ENCODE measurements at places on chromosomes 6 and 20.
A peak's percentile ranks its signal among the peaks of the same experiment; 100 is the strongest.

DNA sequence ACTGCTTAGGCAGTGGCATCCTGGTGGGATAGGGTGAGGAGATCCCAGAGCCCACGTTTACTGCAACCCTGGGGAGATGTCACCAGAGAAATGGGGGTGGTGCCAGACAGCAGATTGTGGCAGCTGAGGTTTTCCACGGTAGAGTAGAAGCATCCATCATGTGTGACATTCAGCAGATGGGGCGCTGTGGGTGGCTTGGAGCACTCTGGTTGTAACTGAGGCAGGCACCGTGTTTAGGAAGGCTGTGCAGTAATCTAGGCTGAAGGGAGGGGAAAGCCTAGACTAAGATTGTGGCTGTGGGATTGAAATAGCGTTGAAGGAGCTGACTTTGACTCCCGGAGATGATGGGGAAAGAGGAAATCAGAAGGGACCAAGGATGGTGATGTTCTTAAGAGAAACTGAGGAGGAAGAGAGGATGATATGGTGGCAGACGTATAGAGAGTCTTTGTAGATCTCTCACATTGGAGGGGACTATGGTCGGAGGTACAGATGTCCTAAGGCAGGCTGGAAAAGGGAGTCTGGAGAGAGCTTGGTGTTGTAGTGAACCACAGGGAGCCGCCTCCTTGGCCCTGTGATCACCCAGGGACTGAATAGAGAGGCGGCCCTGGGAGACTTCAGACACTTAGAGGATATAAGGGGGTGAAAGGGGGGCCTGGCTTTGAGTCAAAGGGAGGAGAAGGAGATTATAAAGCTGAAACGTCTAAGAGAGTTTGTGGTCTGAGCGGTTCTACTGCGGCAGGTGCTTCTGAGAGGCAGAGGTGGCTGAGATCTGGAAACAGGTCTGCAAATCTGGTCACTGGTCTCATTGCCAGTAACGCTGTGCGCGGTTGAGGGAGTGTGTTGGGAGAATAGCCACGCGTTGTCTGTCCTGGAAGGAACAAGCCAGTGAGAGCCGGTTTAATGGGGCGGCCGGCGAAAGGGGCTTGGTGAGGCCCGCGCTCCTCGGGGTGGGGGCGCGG is 792 bp upstream of the MICA start:
- no peak for DNase-seq

DNA sequence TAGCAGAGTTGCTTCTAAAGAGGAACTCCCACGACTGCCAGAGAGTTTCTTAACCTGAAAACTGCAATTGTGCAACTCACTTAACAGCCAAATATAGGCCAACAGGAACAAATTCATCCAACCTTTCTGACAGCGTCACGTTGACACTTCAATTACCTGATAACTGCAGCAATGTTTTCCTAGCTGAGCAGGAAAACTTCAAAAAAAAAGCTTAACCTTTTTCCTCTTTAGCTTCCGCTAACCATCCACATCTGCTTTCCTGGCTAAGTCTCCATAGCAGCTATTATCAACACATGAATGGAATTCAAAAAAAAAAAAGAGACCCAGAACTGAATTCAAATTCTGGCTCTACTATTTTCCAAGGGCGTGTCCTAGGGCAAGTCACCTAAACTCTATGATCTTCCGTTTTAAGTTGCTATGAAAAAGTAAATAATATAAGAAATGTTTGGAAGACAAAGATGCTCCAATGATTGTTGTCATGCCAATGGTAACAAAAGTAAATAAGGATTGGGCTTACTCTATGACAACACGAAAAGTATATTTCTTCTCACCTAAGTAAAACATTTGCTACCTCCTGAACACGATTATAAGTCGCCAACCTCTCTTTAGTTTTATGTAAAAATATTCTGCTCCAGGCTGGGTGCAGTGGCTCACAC is 524.6 kb upstream of the JARID2 start:
- peak; percentile 12 for DNase-seq

DNA sequence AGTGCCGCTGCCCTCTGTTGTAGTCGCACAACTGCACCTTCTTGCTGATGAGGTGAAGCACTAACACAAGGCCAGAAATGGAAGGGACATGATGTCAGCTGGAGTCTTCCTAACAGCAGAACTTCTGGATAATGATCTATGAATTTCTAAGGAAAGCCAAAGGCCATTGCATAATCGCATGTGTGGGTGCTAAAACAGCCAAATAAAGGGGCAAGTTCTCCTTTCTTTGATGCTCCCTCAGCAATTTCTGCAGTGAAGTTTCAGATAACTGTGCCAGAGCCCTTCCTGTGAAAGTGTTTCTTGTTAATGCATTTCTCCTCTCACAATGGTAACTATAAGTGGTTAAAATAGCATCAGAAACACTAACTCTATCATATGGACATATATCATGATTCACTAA is 8.0 kb upstream of the F13A1 start:
- no peak for DNase-seq

DNA sequence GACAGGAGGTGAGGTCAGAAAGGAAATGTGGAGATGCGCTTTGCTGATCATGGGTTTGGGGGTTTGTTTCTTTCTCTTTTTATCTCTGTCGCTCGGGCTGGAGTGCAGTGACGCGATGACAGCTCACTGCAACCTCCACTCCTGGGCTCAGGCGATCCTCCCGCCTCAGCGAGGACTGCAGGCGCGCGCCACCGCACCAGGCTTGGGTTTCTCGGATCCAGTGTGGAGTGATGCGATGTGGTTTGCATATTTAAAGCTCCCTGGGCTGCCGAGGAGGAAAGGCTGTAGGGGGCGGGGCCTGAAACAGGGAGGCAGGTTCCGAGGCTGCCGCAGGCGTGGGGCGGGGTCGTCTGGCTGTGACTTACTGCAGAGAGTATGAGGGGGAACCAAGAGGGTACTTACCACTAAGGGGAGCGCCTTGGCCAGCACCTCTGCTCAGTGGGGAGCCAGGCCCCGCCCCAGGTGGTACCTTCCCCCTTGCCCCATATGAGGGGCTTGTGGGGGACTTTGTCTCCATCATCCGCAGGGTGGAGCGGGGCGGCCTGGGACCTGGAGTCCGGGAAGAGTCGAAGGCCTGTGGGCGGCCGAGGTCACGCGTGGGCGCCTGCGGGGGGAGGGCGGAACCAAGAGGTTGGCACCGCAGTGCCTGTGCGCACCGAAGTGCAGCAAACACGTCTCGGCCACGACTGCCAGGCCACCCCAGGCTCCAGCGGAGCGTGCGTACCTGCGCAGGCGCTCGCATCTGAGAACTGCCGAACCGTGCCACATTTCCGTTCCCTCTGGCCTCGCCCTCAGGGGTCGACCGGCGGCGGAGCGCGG is 12.7 kb upstream of the BAK1 start:
- DNase-seq: no peak

DNA sequence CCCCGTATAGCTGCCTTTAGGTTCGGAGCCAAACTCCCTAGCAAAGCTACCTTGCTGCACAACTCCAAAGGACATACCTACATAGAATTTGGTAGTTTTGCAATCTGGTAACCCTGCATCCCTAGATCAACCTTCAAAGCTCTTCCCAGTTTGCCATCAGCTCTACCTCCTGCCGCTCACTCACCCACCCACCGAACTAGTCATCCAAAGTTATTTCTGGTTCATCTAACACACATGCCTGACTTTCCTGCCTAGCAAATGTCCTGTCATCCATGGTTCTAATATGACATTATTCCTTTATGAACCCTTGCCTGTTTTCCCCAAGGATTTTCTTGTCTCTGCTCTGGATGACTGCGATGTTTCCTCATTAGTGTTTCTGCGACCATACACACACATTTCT is 21.6 kb downstream of the SPAG4 start:
- DNase-seq: no peak

GRCh38 chr6:133814797-133815196 is 74.1 kb upstream of the TCF21 start:
- DNase-seq: no peak

DNA sequence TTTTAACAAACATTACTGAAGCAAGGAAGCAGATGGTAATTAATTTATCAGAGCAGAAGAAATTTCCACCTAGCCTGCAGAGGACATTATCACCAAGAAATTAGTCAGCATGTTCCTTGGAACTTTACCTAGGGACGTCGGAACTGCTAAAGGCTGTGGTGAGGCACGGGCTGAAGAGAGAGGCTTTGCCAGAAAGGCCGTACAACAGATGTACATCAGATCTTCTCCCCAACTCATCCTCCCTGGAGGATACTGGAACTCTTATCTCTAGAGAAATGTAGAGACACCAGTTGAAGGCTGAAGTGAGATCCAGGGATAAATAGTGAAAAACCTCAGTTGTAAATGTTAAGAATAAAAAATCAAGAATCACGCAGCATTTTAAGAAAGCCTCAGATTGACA is 257.1 kb downstream of the SAMD5 start:
- no peak for DNase-seq

DNA sequence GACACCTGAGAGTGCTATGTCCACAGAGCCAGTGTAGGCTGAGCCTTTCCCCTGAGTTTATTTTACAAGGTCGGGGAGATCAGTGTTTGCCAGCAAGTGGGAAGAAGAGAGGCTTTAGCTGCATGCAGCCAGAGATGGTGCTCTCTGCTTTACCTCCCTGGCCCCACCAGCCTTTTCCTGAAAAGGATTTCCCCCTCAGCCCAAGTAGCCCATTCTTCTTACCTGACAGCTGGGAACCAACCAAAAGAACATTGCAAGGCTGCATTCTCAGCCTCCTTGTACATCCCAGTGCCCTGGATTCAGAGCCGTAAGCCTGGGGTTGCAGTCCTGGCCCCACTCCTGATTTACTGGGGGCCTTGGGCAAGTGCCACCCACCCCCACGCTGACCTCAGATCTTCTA is 16.9 kb downstream of the SNPH start:
- DNase-seq: no peak

GRCh38 chr20:653590-654416 is 803 bp upstream of the SRXN1 start:
- no peak for DNase-seq

- no peak for DNase-seq
Observed at GRCh38 chr6:80148220-80148619, 41.7 kb downstream of the BCKDHB start.

- peak; percentile 84 for DNase-seq
Observed at GRCh38 chr20:52493171-52493721, 301.7 kb upstream of the ZFP64 start.

DNA sequence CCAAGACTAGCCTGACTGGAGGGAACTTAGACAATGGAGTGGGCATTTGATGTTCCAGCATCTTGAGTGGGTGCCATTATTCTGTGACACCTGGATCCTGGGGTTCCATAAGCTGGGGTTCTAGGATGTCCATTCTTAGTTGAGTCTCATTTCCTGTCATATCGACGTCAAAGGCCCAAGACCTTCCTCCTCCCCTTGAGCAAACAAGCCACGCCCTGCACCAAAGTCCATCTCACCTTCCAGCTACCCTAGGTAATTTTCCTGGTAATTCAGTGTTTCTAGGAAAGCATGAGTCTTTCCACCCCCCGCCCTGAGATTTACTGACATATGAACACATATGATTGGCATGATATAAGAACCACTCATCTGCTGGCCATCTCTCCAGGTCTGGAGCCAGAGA is at the start of gene TRIM40:
Gene TRIM40 (plus strand): TSS at position 384 of the 400 bp plus-strand sequence. CDS start 897 bp downstream, outside the sequence.
- DNase-seq: no peak

GRCh38 chr6:134910593-134910935 is 39.3 kb downstream of the ALDH8A1 start:
- DNase-seq: no peak

- no peak for DNase-seq
Observed at GRCh38 chr6:167731731-167732422, 94.8 kb upstream of the AFDN start.

- DNase-seq: no peak
Observed at GRCh38 chr6:148203970-148204369, 138.7 kb upstream of the SASH1 start.

DNA sequence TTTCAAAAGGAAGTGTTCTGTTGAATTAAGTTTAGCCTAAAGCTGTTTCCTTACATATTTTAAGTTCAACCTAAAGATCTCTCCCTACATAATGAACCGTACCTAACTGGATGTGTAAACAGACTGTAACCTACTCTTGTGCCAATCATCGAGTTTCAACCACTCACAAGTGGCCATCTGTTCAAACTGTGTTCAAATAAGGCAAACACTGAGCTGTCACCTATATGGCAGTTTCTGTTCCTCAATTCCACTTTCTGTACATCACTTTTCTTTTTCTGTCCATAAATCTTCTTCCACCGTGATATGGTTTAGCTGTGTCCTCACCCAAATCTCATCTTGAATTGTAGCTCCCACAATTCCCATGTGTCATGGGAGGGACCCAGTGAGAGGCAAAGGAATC is 428.6 kb downstream of the HACE1 start:
- no peak for DNase-seq

DNA sequence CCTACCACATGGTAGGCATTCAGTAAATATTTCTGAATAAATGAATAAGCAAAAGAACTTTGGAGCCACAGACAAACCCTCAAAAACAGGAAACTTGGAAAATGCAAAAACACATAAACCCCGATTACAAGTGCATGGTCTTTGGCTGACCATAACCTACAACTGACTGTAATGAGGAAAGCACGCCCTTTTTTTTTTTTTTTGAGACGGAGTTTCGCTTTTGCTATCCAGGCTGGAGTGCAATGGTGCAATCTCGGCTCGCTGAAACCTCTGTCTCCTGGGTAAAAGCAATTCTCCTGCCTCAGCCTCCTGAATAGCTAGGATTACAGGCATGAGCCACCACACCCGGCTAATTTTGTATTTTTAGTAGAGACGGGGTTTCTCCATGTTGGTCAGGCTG is 11.9 kb upstream of the LATS1 start:
- no peak for DNase-seq

DNA sequence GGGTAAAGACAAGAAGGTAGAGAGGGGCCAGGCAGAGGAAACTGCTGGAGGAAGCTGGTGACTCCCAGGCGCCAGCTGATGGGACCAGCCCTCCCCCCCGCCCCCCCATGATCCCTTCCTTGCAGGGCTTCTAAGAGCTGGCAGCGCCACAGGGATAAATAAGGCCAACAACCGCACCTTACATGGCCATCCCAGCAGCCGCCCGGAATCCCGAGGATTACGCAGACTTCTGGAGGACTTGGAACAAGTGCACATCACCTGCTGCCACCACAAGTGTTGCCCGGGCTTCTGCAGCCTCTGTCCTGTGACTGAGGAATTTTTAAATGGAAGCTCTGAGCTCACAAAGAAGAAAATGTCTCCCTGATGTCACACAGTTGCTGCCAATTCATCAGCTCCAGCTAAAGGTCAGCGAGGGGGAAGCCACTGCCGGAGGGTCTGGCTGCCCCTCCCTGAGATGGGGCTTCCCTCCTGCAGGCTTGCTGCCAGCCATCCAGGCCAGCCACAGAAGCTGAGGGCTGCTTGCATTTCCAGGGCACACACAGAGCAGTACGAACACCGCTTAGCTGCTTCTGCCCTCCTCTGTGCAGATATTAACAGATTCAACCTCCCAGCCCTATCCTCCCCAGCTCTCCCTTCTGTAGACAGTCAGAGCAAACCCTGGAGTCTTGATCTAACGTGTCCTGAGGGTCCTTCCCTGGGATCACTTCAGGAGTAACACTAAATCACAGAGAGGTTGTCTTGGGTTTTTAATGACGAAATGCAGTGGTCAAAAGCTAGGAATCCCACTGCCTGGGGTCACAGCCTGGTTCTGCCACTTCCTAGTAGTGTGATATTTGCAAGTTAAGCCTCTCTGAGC is 38.6 kb upstream of the PIM1 start:
- peak; percentile 5 for DNase-seq

Measured in NCI-H774 (cell line).